ENCODE measurements at places on chromosomes 7 and 10. TPM values are rescaled to one million over a fixed set of nuclear protein-coding genes. Genes with fewer than 3 reads are reported as not detected.

GRCh38 chr10:25174461-25175230 is at the start of gene GPR158:
TSS of gene GPR158 (plus strand) at chr10:25175001. CDS start at chr10:25175421, 420 bp downstream.
- peak; percentile 85 for DNase-seq

DNA sequence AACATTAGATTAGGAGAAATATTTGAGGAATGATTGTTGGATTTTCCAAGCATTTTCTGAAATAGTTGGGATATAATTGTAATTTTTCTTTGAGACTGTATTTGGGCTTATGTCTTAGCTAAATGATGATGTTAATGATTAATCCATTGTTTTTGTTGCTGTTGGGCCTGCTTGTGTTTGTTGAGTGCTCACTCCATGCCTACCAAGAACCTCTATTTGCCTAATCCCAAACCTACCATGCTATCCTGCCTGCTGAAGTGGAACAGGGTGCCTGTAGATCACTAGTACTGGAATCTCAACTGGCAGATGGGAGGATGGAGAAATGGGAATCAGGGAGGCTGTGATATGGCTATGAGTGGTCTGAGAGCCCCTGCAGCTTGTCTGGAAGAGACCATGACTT is 565.5 kb downstream of the SORCS3 start:
- DNase-seq = no peak

DNA sequence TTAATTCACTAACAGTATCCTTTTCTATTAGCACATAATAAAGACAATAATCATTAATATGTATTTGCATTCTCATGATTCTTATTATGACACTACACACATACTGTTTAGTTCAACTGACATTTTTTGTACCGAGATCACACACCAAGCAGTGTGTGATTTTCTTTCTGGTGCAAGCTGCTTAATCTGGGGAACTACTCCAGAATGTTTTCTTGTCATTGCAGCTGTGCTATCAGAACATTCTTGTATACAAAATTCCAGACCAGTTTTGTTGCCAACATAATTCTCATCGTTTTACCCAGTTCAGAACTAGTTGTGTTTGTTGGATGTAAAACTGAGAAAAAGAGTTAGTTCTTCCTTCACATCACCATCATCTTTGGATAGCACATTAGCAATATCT is 37.4 kb downstream of the VKORC1L1 start:
- DNase-seq = peak; percentile 33

- DNase-seq = no peak
Observed at GRCh38 chr7:49772916-49773217, 571 bp upstream of the VWC2 start.

- DNase-seq = no peak
Observed at GRCh38 chr10:132420469-132420980, 23.5 kb downstream of the PWWP2B start.

DNA sequence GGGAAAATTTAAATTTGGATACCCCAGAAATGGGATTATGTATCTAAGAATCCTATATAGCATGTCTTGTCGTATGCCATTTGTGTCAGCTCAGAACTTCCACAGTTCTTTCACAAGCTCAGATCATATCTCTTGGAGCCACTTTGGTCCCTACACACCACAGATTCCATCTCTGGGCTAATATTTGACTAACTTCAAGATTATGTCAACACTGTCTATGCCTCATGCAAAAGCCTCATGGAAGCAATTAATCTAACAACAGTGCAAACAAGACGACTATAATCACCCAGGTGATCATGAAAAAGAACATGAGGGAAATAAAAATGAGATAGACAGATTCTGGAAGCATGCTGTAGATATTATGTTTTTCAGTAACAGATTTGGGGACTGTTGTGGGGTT is 189.1 kb downstream of the LRRTM3 start:
- no peak for DNase-seq

DNA sequence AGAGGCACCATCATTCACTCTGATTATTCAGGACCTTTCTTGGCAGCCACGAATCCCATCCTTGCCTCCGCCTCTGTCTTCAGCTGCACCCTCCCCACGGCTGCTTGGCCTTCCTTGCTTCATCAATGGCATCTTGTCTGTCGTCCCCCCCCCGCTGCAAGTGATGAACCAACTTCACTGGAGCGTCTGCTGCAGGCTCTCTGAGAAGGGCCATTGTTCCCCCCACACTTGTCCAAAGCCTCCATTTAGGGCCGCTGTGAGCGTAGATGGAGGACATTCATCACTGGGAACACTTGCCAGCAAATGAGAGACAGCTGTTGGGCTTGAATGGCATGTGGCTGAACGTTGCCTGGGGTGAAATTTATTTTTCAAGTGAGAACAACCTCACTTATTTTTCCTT is 20.1 kb downstream of the AFAP1L2 start:
- DNase-seq = no peak

Gene TACR2
- not detected for total RNA-seq

Gene LRGUK
- under 0.01 TPM for total RNA-seq
